ENCODE measurements at places on chromosomes 6 and 20.
A peak's percentile ranks its signal among the peaks of the same experiment; 100 is the strongest.

DNA sequence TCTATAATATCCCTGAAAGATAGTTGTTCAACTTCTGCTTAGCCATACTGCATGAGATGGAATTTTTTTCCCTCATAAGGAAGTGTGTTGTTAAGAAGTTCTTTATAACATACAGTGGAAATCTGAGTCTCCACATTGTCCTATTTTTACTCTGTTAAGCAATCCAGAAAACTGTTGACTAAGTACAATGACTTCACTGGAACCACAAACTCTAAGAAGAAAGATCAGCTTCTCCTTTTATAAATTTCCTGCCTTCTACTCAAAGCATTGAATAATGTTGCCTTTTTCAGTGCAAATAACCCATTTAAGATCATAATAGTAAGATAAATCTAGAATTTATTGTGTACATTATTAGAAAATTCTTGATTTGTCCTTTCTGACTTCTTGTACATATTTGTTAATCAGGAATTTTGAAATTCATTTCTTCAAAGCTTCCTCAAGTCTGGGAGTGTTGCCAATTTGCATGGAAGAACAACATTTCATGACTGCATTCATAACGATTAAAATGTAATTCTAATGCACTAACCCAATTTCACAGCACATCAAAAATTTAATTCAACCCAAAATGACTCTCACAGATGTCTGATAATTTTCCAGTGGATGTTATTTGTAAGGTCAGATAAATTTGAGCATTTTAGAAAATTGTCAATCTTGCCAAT lies 45.6 kb upstream of the ANKEF1 start:
- no peak for DNase-seq

DNA sequence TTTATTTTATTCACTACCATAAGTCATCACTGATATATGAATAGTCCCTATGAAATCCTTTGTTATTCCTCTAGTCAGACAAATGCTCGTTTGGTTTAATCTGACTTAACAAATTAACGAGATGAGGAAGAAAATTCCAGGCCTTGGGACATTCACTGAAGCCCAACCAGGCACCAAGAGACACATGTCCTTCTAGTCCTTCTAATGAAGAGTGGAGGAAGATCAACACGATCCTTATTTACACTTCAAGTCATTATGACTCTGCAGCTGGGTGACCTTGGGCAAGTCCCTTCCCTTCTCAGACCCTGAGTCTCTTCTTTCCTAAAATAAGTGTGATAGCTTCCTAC lies 117.5 kb downstream of the CEBPB start:
- DNase-seq: no peak

- peak; percentile 96 for DNase-seq
Measured at GRCh38 chr6:36302227-36302976, 32.5 kb downstream of the PNPLA1 start.

DNA sequence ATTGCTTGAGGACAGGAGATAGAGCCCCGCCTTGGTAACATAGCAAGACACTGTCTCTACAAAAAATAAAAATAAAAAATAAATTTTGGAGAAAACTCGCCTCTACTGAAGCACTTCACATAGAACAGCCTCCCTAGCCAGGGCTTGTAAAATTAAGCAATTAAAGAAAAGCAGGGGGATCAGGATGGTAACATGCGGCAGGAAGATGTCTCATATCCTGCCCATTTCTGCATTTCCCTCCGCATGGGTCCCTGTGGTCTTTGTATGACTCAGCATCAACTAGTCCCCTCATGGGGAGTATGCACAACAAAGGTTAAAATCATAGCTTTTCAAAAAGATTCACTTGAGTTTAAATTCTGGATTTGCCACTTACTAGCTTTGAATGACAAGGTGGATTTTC lies 379.0 kb downstream of the EPHA7 start:
- DNase-seq: no peak

DNA sequence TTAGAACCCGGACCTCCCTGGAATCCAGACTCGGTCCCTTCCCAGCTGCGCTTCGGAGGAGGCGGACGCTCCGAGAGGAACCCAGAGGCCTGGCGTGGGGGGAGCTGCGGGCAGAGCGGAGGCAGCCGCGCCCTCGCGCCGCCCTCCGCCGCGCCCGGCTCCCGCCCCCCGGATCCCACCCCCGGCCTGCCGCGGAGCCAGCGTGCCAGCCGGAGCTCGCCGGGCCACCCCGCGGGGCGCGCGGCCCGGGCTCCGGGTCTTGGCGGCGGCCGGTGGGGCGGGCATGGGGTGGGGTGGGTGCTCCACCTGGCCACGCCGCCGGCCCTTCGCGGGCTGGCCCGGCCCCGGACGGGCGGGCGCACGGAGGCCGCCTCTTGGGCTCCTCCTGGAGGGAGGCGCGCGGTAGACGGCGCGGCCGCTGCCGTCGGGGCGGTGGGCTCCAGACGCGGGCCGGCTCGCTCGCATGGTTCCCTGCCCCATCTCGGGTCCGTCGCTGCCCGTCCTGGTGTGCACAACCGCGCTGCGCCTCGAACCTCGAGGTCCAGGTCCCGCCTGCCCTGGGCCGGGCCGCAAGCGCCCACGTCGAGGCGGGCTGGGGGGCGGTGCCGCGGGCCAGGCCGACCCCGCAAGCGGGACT lies 592 bp upstream of the CDYL start:
- peak; percentile 90 for DNase-seq

- DNase-seq: no peak
Measured at GRCh38 chr6:170082531-170083187, 208.2 kb downstream of the DLL1 start.

DNA sequence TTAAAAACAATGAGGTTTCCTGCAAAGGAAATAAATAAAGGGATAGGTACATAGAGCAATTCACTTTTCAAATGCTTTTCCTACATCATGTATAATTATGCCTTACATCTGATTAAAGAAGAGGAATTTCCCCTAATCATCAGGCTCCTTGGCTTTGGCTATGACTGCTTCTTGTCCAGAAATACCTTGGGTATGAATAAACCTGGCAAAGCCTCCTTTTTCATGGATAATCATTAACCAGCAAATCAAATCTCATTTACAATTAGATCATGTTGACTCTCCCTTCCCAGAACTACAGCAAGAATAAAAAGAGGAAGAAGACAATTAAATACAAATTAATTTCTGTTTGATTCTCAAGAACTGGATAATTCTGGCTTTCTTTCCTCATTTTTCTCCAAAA lies 58.0 kb upstream of the CD2AP start:
- no peak for DNase-seq

DNA sequence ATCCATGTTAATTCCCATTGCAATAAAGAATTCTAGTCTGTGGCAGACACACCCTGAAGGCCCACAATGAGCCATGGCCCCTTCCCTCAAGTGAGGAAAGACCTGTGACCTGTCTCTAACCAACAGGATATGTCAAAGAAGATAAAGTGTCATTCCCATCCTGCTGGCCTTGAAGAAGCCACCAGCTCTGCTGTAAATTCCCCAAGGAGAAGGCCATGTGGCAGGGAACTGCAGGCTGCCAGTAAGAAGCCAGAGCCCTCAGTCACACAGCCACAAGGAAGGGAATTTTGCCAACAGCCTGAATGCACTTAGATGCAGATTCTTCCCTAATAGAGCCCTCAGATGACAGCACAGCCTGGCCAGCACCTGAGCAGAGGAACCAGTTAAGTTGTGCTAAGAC lies 24.8 kb downstream of the VIP start:
- no peak for DNase-seq

- no peak for DNase-seq
Measured at GRCh38 chr6:39496915-39497314, 174.4 kb upstream of the KCNK16 start.

DNA sequence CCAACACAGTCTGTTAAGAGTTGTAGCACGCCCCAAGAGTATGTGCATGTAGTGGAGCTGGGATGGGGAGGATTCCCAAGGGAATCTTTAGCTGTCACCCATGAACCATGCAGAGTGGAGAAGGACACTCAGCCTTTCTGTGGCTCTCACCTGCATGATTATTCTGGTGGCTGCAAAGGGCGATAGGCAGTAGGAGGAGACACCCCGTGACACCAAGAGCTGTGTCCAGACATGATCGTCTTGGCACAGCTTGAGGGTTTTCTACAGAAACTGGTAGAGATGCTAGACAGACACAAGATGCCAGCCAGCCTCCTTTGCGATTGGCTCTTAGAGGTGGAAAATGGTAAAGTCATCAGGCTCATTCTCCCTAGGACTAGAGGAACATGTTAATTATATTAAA lies 3.1 kb upstream of the CSE1L start:
- no peak for DNase-seq

GRCh38 chr6:9332241-9332780 lies 897.0 kb upstream of the SLC35B3 start:
- no peak for DNase-seq

DNA sequence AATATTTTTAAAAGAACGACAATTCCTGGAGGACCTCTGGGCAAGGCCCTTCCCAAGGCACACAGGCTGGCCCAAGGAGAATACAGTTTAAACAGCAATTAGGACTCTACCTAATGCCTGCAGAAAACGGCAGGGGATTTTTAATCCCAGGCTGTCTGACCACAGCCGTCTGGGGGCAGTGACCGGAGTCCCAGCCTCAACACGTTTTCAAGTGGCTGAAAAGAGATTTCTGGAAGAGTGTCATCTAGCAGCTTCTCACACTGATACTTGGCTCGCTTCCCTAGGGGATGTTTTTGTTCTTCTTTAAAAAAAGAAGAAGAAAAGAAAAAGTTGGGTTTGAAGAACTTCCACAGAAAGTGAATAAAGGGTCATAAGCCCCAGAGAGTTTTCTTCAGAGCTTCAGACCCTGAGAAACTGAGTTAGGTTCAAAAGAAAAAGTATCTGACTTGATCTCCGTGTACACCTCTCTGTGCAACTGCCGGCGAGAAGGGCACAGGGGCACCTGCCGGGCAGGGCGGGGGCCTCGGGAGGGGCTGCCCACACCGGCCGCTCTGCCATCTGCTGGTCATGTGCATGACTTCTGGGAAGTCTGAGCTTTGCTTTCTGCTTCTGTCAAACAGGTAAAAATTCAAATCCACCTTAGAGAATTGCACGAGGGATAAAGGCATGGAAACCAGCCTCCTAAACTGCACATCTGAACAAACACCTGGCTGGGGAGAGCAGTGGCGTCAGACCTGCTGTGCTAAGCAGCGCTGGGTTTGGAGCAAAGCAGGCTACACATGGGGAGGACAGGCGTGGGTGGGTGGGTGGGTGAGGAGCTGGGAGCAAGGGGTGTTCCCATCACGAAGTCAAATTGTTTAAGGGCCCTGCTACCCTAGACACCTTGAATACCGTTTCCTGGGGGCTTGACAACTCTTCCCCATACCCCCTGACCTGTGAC lies 33.0 kb downstream of the RRBP1 start:
- DNase-seq: peak; percentile 21

GRCh38 chr6:132465530-132466485 lies 47.1 kb downstream of the STX7 start:
- peak; percentile 24 for DNase-seq

DNA sequence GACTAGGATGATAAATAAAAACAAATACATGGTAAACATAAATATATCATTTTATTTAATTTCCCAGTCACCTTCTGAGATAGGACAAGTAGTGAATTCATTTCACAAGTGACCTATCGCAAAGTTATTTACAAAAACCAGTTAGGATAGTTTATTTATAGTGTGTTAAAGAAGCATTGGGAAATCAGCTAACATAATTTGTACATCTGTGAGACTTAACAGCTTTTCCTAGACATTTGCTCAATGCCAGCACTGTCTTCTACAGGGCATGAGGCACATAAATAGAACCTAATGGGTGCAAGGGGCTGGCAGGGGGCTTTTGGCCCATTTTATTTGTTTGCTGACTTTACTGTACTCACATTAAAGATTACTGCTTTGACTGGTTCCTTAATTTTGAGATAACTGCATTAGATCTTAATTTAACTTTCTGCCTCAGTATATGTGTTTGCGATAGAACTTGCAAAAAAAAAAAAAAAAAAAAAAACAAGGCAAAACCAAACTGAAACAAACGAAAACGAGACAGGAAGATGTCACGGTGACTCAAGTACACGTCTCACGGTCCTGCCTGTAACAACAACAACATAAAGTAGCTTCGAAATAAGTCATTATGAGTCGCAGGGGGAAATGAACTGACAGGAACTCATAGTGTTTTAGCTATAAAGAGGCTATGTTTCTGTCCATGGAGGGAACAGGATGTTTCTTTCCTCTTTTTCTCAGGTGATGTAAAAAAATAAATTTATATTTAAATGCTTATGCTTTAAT lies 133.7 kb upstream of the GMDS start:
- DNase-seq: peak; percentile 62

DNA sequence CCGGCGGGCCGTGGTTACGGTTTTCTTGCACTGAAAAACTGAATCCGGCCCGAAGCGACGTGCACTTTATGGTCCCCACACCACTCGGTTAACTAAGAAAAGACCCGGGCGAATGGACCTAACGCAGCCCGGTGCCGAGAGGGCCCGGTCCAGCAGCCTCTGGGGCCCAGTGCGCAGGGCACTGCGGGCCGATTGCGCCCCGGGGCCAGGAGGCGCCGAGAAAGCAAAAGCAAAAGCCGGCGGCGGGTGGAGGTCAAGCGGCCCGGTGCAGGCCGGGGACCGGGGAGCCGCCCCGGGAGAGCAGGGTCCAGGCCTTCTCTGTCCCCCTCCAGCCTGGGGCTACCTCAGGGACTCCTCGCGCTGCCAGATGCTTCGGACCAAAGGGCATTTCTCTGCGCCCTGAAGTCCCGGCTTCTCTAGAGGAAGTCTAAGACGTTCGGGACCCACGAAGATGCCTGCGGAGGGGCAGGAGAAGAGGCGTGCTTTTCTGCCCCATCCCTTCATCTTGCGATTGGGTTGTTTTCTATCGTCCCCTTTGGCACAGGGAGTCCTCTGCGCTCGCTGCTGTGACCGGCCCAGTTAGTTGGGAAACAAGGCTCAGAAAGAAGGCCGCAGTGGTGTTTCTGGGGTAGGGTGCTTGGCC lies 4.4 kb downstream of the FOXF2 start:
- DNase-seq: no peak

GRCh38 chr6:43658161-43658560 lies 13.3 kb downstream of the RSPH9 start:
- no peak for DNase-seq

- no peak for DNase-seq
Measured at GRCh38 chr20:19749618-19750071, 8.4 kb upstream of the RIN2 start.

DNA sequence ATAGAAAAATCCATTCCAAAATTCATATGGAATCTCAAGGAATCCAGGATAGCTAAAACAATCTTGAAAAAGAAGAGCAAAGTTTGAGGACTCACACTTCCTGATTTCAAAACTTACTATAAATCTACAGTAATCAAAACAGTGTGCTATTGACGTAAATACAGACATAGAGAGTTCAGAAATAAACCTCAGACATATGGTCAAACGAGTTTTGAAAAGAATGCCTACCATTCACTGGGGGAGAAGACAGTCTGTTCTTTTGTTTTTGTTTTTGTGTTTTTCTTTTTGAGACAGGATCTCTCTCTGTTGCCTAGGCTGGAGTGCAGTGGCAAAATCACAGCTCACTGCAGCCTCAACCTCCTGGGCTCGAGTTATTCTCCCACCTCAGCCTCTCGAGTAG lies 25.3 kb upstream of the PROKR2 start:
- DNase-seq: no peak

DNA sequence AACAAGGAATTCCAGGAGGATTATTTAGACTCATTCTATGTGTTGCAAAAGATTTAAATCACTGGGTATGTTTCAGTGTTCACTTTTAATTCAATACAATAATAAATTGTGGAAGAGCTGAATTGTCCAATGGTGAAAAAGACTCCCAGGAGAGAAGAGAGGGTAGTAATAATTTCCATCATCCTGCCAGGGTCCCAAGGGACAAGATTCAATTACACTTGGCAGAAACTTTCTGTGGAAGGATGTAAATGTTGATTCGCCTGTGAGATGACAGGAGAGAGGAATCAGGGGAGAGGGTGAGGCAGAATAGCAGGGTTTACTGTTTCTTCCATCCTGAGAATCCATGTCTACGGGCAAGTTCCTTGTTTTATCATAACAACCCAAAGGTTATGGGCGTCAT lies 342.7 kb downstream of the ESR1 start:
- DNase-seq: no peak
